ENCODE measurements at places on chromosomes 16 and 17.

GRCh38 chr17:2943981-2944380 lies 119.4 kb downstream of the OR1D5 start:
- no peak for DNase-seq

DNA sequence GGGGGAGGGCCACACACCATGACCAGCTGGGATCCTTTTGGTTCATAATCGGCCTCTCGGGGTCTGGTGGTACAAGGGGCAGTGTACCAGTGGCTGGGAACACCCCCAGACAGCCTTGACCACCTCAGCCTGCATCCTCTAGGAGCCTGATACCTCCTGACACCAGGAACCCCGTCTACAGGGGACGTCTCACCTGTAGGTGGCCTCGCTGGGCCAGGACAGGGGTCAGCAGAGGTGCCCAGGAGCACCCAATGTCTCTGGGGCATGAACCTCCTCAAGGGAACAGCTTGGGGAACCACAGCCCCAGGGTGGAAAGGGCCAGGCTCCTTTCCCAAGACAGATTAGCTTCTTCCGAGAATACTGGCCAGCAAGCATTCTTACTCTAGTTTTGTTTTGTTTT lies 2.5 kb upstream of the METRNL start:
- no peak for DNase-seq

DNA sequence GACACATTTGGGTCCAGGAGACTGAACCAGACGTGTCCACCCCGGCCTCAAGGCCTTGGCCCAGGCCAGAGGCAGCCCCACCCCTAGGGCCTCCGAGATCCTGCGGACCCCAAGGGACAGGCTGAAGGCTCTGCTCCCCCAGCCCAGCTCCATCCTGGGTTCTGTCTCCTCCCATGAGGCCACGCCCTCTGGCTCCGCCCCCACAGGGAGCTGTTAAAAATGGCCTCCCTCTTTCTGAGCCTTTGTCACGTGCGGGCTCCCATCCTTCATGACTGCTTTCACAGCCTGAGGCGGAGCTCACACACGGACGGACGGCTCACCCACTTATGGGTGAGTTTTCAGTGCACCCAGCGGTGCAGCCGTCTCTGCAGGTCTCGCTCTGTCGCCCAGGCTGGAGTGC lies 6.5 kb upstream of the CACNA1H start:
- DNase-seq = no peak

- DNase-seq = no peak
Measured at GRCh38 chr17:43020030-43020621, 2.1 kb downstream of the VAT1 start.

GRCh38 chr17:60590070-60590469 lies 9.9 kb upstream of the PPM1D start:
- no peak for DNase-seq

GRCh38 chr17:8176197-8176940 lies at the start of gene TMEM107:
Gene TMEM107 (minus strand): TSS chr17:8176380. CDS start chr17:8176286, 94 bp downstream.
- peak; percentile 72 for DNase-seq

DNA sequence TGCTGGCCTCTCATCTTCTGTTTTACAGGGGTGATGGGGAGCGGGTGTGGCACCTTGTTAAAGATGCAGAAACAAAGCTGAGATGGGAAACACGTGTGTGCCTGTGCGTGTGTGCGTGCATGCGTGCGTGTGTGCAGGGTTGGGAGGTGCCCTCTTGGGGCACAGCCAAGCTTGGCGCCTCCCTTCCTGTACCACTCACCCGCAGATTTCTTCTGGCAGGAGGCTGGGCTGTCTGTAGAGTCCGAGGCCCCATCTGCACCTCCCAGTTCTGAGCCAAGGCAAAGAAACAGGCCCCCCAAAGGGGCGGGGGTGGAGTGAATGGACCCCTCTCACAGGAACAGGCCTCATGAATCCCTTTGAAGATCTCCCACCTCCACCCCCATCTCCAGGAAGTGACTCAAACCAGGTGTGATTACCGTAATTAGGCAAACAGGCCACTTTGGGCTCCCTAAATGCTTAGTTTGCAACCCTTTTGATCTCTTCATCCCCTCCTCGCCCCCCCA lies 20.9 kb downstream of the TNS4 start:
- DNase-seq = peak; percentile 78

GRCh38 chr17:42031584-42031983 lies 11.7 kb downstream of the NKIRAS2 start:
- DNase-seq = no peak

DNA sequence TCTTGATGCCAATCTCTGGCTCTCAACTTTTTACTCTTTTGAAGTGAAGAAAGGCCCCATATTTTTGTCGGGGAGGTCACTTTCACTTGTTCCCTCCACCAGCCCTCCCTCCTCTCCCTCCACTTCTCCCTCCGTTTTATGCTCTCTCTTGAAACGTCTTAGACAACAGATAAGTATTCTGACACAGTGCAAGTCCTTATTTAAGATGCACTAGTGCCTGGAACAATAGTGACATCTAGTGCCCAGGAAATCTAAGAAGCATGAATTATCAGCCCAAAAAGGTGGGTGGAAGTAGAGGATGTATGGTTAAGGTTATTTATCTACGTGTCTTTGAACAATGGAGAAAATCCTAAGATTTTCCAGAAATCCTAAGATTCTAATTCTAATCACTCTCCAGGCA lies 17.9 kb downstream of the PSME3IP1 start:
- DNase-seq = peak; percentile 17

GRCh38 chr16:79195938-79196337 lies 404.6 kb downstream of the MAF start:
- DNase-seq = no peak

GRCh38 chr16:89172528-89173173 lies 1.1 kb downstream of the CDH15 start:
- no peak for DNase-seq

- no peak for DNase-seq
Measured at GRCh38 chr16:55494994-55495421, 13.9 kb upstream of the LPCAT2 start.

DNA sequence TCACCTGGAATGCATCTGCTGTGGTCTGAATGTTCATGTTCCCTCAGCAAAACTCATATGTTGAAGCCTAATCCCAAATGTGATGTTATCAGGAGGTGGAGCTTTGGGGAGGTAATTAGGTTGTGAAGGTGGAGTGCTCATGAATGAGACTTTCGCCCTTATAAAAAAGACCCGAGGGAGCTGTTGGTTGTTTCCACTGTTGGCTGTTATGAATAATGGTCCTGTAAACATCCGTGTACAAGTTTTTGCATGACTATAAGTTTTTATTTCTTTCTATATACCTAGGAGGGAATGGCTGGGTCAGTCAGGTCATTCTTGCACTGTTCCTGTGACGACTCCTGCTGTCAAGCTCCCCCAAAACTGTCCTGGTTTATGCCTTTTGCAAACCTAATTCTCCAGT lies 9.6 kb upstream of the CHP2 start:
- no peak for DNase-seq

DNA sequence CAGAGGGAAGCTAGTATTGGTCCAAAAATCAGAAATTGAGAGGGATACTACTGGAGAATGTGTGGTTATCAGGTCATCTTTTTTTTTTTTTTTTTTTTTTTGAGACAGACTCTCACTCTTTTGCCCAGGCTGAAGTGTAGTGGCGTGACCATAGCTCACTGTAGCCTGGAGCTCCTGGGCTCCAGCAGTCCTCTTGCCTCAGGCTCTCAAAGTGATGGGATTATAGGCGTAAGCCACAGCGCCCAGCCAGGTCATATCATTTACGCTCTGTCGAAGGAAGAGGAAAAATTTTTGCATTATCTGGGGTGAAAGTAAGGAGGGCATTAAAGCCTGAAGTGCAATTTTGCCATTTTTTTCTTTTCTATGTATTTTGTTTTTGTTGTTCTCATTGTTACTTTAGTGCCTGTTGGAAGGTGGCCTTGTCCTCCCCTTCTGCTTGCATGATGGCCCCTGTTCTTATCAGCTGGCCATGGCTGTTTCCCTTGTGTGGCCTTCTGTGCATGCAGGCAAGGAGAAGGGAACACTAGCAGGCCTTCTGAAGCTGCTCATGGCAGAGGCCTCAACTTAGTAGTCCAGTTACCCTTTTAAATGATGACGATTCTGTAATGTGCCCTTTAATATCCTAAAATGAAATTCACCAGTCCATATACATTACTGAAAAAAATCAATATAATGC lies 118.3 kb downstream of the SPECC1 start:
- DNase-seq = no peak

DNA sequence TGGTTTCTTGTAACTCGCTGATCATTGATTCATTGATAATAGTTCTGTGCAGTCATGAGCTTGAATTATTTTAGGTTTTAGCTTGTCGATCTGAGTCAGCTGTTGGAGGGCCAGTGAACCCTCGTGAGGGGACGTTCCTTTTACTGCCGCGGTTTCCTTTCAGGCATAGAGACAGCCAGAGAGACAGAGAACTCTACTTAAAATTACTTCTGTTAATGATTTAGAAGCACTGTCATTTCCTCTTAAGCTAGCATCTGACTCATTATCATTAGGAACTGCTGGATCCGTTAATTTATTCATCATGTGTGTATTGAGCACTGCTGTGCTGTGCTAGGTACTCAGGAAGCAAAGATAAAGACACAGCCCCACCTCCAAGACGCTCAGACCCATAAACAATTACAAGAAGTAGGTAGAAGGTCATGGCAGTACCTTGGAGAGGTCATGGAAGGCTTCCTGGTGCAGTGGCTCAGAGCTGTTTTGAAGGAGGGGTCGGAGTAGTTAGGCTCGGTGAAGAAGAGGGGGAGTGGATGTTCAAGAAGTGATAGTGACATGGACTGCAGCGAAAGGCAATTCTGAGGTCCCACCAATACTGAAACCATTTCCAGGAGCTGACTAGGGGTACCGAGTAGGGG lies 3.3 kb downstream of the PGS1 start:
- peak; percentile 5 for DNase-seq

- no peak for DNase-seq
Measured at GRCh38 chr16:7571366-7571765, 238.7 kb downstream of the RBFOX1 start.

- DNase-seq = no peak
Measured at GRCh38 chr17:12744298-12744697, 45.0 kb upstream of the ARHGAP44 start.

- no peak for DNase-seq
Measured at GRCh38 chr17:28524476-28525424, 18.6 kb downstream of the FOXN1 start.

- DNase-seq = no peak
Measured at GRCh38 chr16:56985288-56985961, 3.9 kb upstream of the NLRC5 start.

DNA sequence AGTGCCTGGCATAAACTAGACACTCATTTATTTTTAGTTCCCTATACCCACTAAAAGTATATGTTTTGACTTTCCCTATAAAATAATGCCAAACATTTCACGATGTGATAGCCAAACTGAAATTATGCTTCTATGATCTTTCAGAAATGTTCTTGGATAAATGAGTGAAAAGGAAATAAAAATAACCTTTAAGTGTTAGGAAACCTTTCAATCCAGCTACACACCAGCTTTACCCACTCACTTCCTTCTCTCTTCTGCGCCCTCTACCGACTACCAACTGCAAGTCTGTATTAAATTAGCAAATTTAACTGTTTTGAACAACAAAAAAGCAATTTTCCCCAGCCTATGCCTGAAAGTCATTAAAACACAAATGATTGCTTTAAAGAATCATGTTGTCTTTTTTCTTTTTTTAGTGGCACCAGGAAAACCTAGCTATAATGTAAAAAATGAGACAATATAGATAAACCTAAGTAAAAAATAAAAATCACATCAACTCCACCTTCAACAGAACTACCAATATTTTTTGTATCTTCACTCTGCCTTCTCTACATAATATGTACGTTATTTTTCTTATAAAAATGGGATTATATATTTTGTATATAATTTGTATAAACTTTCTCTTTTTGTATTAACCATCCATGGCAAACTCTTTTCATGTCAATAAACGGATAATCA lies 13.2 kb upstream of the TMEM100 start:
- DNase-seq = no peak

DNA sequence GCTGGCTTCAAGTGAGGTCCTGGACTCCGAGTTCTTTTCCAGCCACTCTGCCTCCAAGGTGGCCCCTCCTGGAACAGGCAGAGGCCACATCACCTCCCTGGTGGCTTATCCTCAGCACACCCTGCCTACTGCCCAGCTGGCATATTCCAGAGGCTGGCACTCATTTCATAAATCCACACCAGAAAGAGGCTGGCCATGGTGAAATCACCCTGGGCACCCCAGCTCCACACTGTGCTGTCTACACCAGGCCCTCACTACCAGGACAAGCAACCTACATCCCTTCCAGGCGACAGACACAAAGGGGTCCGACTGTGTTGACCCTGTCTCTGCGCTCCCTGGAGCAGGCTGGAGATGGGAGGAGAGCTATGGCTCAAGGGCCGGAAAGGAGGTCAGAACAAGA lies 100.2 kb downstream of the C16orf78 start:
- DNase-seq = no peak

Data from activated gamma-delta T cell treated with anti-CD3 and anti-CD28 coated beads, Interleukin-2, amount 50 U/mL, for 16 hours (primary cell).